ENCODE measurements at places on chromosomes 7 and 10.

DNA sequence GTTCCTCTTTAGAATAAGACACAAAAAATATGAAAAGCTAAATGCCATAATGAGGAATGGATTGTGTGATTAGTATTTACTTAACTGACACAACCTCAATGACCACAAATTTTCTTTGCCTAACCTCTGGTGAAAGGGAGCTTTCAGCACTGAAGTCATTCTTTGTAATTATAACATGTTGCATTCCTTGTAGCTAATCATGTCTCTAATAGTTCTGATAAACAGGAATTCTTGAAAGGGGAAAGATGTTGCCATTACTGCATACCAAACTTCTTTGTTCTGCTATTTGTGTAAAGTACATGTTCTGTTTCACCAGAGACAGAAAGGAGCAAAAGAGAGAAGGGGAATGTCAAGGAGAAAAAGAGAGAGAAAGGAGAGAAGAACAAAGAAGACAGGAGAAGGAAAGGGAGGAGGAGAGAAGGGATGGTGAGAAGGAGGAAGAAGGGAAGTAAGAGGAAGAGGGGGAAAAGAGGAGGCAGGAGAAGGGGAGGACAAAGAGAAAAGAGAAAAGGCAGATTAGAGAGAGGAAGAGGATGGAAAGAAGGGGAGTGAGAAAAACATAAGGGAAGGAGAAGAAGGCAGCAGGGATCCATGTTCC is 120.9 kb downstream of the SEMA3D start:
- DNase-seq, result no peak

DNA sequence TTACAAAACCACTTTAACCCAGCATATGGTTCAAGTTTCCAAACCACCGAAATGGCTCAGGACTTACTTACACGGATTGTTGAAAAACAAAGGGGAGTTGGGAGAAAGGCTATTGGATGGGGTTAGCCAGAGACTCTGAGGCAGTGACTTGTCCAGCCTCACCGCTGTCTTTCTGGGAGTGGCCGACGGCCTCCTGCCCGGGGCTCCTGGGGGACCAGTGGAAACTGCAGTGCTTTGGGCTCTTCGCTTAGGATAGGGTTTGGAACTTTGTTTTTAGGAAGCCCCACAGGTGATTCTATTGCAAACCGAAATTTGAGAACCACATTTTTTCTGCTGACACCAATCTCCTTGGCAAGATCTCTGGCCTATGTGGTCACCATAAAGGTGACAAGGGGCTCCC is 38.1 kb upstream of the R3HCC1L start:
- DNase-seq, result no peak

DNA sequence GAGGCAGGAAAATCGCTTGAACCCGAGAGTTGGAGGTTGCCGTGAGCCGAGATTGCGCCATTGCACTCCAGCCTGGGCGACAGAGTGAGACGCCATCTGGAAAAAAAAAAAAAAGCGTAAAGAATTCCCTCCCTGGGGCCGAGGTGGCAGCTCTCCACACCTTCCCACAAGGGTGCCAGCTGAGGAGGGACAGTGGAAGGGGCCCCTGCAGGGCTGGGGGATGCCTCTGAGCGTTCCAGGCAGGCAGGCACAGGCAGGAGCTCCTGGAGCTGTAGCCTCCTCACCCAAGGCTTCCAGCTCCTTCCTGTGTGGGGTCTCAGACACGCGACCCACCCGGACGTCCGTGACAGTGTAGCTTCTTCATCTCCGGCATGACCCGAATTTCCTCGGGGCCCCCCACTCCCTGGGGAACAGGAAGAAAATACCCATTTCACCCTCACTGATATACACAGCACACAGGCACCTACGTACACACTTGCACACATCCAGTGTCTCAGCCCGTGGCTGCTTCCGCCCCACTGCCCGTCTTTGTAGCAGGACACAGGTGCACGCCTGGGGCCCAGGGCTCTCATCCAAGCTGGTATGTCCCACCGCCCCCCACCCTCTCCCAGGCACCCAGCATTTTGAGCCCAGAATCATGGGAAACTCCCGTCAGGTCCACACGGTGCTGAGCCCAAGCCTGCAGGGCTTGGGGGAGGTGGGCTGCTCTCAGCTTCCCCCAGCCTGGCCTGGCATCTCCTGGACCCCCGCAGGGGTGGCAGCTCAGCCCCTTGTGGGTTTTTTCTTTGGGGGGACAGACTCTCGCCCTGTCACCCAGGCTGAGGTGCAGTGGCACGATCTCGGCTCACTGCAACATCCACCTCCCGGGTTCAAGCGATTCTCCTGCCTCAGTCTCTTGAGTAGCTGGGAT is 25.7 kb downstream of the GRIFIN start:
- DNase-seq, result no peak

GRCh38 chr7:41420421-41420820 is 282.5 kb downstream of the INHBA start:
- no peak for DNase-seq

DNA sequence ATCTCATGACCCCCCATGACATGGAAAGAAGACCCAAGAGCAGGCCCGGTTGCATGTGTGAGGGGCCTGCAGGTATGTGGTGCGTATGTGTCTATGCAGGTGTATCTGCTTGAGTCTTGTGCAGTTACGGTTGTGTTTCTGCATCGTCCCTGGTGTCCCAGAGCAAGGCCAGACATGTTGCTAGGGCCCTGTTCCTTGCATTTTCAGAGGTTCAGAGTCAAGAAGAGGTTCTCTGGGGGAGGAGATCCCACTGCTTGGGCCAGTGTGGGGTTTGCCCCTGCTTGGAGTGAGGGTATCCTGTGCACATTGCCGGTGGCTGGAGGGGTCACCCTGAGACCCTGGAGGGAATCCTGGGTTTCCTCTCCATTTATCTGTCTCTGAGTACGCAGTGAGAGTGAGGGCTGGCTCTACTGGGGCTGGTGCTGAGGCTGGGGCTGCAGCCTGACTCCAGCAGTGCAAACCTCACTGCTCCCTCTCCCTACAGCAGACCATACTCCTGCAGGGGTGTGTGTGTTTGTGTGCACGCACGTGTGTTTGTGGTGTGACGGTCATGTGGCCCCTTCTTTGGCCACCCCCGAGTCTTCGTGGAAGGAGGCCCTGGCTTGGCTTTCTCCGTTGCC is 4.1 kb downstream of the TRIM8 start:
- no peak for DNase-seq

DNA sequence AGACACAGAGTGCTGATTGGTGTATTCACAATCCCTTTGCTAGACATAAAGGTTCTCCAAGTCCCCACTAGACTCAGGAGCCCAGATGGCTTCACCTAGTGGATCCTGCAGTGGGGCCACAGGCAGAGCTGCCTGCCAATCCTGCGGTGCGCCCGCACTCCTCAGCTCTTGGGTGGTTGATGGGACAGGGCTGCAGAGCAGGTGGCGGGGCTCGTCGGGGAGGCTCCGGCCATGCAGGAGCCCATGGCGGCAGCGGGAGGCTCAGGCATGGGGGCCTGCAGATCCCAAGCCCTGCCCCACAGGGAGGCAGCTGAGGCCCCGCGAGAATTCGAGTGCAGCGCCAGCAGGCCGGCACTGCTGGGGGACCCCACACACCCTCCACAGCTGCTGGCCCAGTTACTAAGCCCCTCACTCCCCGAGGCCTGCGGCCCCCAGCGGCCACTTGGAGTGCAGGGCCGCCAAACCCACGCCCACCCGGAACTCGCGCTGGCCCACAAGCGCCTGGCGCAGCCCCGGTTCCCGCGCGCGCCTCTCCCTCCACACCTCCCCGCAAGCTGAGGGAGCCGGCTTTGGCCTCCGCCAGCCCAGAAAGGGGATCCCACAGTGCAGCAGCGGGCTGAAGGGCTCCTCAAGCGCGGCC is 7.7 kb upstream of the BET1 start:
- no peak for DNase-seq

DNA sequence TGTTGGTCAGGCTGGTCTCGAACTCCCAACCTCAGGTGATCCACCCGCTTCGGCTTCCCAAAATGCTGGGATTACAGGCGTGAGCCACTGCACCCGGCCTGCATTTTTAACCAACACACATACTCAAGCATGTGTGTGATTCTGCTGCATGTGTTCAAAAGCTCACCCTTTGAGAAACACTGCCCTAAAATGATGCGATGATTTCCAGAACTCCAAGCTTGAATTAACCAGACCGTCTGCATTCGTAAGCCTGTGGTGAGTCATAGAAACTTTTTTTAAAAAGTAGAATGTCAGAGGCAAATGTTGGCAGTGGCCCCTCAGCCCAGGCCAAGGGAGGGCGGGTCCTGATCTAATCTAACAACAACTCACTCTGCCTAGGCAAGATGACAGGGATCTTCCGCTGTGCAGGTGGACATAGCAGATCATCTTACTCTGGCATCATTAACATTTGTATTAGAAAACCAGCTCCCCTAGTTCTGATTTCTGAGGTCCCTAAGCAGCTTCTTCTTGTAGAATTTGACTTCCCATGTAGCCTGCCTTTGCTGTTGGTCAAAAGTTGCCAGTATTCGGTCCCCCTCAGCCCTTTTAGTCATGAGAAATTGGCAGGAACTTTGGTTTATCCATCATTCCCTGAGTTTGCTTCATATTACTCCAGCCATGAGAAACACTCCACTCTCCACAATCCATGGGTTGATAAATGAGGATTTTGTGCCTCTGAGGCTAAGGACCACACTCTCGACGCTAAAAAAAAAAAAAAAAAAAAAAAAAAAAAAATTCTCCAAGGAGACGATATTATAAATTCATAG is 190.4 kb downstream of the SKIDA1 start:
- no peak for DNase-seq

Measured in activated naive CD4-positive, alpha-beta T cell treated with anti-CD3 and anti-CD28 coated beads for 36 hours (primary cell).